ENCODE measurements at places on chromosomes 3 and 15.

- no peak for DNase-seq
Measured at GRCh38 chr3:113625834-113626233, 70.6 kb downstream of the USF3 start.

GRCh38 chr15:85849946-85850345 is 55.2 kb upstream of the KLHL25 start:
- DNase-seq = no peak

DNA sequence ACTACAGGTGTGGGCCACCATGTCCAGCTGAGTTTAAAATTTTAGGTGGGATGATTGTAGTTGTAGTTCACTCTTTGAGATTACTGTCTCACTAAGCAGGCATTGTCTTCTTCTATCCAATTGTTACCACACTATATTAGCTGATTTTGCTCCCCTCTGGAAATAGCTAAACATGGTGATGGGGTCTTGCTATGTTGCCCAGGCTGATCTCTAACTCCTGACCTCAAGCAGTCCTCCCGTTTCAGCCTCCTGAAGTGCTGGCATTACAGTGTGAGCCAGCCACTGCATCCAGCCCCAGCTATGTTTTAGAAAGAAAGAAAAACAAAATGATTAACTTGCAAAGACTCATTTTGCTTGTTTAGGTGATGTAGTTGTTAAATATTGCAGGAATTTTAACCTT is 30.6 kb downstream of the YEATS2 start:
- no peak for DNase-seq

DNA sequence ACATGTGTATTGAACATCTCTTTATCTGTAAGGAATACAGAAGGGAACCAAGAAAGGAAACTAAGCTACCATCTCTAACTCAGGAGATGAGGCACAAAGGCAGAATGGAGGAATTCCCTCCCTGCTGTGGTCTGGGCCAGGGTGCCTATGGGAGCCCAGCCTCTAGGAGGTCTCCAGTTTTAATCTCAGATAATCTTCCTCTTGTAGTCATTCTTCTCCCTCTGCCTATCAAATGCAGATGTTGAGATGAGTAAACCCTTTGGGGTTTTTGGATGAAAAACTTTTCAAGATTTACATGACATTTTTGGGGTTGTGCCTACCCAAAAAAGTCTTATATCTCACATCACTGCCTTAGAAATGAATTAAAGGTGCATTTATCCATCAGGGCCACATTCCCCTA is 23.3 kb downstream of the SCG5 start:
- no peak for DNase-seq

DNA sequence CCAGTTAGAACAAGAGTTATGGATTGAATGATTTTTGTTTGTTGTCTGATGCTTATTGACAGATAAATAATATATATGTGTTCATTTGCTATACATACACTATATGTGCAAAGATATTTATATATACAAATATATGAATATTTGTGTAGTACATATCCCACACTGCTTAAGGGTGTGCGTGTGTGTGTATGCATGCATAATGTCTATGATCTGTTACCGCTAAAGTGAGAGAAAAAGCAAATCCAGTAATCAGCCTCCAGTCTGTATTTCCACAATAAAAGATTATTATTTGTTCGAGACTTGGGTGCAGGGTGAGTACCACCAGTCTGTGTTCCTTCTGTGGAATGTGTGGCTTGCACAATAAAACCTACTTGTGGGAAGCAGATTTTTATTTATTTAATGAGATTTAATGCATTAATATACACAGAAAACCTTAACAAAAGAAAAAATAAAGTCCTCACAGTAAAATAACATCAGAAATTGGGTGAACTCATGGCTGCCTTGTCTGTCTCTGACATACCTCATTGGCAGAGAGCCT is 366.0 kb upstream of the TBL1XR1 start:
- no peak for DNase-seq

DNA sequence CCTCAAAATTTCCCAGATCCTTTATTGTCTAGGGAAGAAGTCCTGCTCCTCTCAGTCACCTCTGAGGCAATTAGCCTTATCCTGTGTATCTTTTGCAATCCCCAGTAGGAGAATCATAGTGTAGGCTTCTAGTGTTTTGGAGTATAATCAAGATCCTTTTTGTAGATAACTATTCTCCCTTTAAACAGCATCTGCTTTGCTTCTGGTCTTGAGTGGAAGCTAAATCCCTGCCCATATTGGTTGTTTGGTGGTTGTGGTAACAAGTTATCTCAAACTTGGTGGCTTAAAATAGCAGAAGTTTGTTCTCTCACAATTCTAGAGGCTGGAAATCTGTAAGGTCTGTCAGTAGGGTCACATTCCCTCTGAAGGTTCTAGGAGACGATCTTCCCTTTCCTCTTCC is 217.5 kb upstream of the RASGRP1 start:
- no peak for DNase-seq

GRCh38 chr3:178393146-178393545 is 143.1 kb upstream of the KCNMB2 start:
- DNase-seq = no peak

GRCh38 chr3:183188895-183189462 is 26.4 kb upstream of the LAMP3 start:
- DNase-seq = peak; percentile 36

DNA sequence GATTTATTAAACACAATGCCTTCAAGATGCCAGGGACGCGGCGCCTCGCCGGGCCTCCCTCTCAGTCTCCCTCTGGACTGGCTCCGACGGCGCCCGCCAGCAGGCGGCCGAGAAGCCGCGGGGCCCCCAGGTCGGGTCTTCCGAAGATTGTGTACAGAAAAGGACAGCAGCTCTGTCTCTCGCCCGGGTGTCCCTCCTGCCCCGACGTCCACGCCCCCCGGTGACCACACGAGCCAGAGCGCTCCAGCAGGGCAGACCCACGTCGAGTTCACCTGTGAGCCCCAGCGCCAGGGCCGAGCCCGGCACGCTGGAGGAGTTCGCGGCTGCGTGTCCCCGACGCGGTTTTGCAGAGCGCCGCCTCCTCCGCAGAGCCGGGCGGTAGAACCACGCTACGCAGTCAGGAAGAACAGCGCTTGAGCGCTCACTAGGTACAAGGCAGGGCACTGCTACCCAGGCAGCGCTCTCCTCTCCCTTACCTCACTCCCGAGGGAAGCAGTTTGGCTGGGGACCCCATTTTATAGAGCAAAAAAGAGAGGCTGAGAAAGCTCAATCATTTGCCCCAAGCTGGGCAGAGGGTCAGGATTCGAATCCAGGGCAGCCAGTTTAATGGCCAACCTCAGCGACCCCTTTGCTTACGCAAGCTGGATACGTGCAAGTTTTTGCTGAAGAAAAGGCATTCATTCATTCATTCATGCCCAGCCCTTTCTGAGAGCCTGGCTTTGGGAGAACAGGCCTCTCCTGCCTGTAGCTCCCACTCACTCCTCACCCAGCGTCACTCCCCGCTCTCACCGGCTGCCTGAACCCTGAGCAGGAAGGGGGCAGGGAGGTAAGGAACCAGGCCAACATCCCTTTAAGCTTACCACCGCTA is 3.0 kb upstream of the TLE3 start:
- DNase-seq = peak; percentile 73

- no peak for DNase-seq
Measured at GRCh38 chr3:80050826-80051601, 283.2 kb upstream of the ROBO1 start.

- DNase-seq = no peak
Measured at GRCh38 chr3:29976871-29977270, 629.5 kb upstream of the TGFBR2 start.

GRCh38 chr15:79102595-79102994 is 12.0 kb upstream of the RASGRF1 start:
- no peak for DNase-seq

DNA sequence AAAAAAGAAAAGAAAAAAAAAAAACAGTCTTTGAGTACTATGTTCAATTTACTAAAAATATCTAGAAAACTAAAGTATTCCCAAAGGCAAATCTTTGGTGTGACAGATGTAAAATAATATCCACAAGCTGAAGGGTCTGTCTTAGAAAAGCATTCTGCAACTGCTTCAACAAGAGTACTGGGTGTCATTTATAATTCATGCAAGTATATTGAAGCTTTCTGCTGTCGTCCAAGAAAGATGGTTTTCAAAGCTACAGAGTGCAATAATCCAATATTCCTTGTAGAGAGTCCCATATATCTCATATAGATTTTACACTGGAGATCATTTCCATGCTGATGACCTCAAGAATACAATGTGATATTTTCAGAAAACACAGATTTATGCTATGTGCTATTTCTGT is 90.9 kb upstream of the SUCLG2 start:
- no peak for DNase-seq

DNA sequence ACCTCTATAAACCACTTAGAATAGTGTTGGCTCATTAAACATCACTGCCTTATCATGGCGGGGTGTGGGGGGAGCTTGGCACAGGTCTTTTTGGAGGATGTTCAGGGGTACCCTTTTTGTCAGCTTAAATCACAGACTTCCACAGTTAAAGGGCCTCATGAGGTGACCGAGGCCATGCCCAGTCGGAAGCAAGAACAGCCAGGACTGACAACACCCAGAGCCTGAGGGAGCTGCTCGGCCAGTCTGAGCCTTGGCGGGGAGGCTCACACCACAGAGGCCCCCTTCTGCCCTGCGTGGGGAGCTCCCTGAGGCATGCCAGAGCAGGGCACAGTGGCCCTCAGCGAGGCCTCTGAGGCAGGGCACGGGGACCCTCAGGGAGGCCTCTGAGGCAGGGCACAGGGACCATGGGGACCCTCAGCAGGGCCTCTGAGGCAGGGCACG is 49.5 kb downstream of the UMPS start:
- no peak for DNase-seq

DNA sequence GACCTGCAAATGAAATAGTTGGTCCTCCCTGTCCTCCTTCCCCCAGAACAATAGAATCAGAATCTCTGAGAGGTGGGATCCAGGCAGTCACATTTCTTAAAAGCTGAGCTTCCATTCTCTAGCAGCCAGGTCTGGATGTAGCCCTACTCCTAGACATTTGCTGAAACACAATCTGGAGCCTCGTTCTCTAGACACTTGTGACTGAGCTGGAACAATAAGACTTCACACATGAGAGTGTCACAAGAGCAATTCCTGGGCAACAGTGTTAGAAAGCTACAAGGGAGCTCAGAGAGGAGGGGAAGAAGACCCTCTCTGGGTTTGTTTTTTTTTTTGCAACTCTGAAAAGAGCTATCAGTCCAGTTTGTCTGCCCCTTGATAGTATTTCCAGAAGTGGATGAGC is 14.5 kb downstream of the CORO2B start:
- DNase-seq = no peak

DNA sequence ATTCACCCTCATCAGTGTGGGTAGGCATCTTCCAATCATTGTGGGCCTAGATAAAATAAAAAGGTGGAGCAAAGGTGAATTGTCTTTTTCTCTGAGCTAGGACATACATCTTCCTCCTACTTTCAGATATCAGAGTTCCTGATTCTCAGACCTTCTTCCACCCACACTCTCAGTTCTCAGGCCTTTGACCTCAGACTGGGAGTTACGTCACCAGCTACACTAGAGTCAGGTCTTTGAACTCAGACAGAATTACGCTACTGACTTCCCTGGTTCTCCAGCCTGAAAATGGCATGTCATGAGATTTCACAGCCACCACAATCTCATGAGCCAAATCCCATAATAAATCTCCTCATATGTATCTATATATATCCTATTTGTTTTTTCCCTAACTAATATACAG is 39.0 kb downstream of the STRIT1 start:
- no peak for DNase-seq

DNA sequence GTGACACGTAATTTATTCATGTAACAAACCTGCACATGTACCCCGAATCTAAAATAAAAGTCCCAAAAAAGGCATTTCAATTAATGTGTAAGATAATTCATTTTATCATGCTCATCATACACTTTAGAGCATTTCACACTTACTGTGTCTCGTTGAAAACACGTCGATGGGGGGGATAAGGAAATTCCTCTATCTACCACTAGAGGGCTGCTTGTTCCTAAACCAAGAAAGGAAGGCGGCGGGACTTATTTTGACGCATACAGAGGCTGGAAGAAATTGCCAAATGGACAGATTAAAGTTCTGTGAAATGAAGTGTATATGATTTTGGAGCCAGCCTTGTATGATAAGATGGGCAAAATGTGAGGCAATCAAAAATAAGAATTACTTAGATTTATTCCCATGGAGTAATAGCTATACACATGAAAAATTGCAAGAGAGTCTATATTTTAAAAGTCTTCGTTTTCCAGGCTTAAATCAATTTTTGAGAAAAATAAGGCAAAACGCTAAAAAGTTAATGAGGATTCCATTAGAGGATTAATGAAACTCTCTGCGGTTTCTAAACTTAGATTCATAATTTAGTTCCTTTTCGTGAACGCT is 346.8 kb downstream of the CNTN3 start:
- peak; percentile 15 for DNase-seq

DNA sequence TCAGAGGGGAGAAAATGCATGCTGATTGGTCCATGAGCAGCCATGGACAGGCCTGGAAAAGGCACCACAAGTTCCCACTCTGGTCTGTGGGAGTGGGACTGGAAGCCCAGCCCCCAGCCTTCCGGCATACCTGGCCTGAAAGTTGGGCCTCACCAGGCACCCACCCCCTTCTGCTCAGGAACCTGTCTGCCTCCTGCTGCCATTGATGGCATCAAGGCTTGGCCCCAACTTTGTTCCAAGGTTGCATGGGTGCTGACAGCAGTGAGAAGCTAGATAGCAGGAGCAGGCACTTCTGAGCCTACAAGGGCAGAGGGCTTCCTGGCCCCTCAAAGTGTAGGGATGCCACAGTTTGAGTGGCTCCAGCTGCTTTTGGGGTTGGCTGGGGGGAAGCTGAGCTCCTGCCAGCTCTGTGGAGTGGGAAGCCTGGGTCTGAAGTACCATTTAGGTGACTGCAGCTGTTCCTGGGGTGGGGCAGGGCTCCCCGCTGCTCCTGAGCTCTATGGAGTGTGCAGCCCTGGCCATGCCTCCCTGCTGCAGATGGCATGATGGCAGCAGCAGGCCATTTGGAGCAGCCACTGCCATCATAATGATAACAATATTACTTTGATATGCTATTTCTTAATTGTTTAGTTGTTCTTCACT is 1054.1 kb upstream of the GBE1 start:
- no peak for DNase-seq

DNA sequence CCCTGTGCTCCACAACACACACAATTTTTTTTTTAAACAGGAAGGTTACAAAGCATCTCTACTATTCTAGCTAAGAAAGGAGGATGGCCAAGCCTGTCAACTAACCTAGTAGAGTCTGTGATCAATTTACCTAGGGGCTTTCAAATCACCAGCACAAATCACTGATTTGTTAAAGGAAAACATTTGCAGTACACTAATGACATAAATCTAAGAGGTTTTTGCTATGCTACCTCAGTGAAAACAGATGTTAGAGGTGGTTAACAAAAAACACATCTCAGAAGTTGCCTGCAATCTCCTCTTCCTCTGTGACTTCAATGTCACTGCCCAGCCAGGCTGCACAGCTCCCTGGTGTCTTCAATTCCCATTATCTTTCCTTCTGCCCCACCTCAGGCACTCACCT is 72.0 kb downstream of the RAD18 start:
- no peak for DNase-seq

DNA sequence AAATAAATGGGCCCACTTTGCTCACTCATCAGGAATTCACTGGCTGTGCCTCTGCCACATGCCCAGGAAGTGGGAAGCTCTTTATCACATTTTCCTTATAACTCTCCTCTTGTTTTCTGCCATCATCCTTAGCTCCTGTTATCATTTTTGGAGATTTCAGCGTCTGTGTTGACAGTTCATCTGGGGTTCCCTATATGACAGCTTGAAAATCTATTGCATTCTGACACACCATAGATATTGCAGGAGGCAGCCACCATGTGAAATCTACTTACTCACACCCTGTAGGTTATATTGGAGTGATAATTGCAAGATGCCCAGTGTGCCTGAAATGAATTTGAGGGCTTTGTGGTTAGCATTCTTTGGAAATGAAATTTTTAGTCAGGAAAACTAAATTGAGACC is 132.9 kb downstream of the RYR3 start:
- DNase-seq = peak; percentile 17

GRCh38 chr3:102224171-102224570 is 210.6 kb upstream of the ZPLD1 start:
- DNase-seq = peak; percentile 12
